ENCODE measurements at places on chromosomes 2 and 18.
A peak's percentile ranks its signal among the peaks of the same experiment; 100 is the strongest.

DNA sequence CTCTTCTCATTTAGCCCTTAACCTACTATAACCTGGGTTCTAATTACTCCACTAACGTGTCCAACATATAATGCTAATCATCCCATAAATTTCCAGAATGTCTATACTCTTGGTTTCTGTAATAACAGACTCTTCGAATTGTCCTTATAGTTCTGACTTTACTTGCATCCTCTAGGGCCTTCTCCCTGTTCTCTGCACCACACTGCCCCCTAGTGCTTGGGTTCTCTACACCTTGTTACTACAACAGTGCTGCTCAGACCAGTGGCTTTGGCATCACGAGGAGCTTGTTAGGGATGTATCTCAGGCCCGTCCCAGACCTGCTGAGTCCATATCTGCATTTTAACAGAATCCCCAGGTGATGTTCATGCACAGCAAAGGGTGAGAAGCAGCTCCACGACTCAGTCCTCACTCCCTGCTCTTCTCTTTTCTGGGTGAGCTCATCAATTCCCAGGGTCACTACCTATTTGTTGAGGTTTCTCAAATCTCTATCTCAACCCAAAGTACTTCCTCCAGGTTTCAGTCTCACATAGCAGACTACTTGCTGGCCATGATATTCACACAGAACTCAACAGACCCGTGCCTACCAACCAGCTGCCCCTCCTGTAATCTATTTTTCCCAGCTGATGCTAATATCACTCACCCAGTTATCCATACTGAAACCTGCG, 14.5 kb upstream of the DDX1 start:
- peak; percentile 90 for DNase-seq

GRCh38 chr18:51235009-51235789, 37.7 kb upstream of the MEX3C start:
- DNase-seq, result peak; percentile 7

DNA sequence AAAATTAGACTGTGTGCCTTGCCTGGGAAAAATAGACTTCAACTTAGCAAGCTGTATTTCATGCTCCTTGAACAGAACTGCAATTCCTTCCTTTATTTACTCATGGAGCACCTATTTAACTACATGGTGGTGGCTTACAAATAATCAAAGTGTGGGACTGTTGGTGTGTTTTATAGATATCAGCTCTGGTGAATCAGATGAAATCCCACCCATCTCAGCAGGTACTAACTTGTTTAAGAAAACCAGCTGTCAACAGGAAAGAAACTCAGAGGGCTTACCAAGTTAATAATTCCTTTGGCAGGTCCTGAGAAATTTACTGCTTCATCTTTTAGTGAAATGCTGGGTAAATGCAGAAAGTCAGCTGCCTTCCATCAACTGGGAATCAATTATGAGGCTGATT, 830.6 kb downstream of the SLC4A3 start:
- DNase-seq, result no peak

GRCh38 chr2:151691631-151692030, 42.6 kb downstream of the NEB start:
- no peak for DNase-seq

DNA sequence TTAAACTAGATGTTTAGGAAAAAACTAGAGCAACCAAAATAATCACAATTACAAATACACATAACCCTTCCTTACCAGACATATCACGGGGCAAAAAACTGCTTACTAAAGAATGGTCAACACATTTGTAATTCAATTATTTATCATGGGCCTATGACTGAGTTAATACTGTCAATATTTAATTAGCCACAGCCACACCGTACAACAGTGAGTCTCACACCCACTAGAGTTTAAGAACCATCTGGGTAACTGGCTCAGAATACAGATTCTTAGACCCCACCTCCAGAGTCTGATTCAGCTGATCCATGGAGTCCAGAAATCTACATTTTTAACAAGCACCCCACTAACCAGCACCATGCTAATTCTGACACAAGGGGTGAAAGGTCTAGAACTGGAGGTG, 14.8 kb downstream of the ATL2 start:
- no peak for DNase-seq

DNA sequence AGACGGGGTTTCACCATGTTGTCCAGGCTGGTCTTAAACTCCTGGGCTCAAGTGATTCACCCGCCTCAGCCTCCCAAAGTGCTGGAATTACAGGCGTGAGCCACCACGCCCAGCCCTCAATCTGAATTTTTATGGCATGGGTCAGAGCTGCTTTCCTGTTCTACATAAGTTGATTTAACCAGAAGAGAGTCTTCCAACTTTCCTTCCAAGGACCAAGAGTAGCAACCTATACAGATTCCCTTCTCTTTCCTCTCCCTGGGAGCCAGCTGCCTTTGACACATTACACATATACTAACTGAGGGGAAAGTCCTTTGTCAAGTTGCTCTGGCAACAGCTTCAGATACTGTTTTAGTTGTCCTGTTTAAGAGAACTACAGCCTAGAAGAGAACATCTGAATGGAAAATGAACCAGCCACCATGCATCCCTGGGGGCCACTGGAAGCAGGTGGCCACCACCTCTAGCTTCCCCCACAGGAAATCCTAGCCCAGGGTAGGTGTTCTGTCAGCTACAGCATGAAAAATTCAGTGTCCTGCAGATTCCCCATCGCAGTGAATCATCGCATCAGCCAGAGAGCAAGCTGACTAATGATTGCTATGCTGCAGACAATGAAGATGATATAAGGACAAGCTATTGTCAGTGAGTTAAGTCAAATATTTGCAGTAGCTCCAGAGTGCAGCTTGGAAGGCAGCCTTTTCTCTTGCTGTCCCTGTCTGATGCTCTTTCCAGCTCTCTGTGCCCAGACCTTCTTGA, 62.9 kb downstream of the POMC start:
- DNase-seq, result no peak

DNA sequence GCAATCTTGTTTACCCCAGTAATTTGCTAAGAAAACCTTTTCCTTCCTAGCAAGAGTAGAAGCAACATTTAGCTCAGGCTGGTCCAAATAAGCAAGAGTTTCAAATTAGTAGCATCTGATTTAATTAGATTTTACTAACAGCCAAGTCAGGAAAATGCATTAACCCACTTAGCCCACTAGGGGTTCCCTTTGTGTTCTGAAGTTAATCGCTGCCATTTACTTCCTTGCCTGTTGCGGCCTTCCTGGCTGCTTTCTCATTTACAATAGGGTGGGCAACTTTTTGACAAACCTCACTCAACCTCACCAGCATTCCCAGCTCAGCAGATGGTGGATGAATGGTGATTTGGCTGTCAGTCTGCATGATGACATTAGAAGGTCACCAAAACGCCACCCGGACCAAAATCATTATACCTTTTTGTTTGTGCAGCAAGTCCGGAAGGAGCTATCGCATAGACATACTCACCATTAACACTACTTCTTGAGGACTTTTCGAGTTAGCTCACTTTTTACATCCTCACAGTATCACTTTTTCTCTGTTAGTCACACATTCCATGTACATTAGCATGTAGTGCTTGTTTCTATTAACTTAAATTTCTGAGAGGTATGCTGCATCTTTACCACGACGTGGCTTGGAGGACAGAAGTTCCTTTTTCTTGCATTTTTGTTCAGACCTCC, 101.5 kb upstream of the SETBP1 start:
- DNase-seq, result no peak

DNA sequence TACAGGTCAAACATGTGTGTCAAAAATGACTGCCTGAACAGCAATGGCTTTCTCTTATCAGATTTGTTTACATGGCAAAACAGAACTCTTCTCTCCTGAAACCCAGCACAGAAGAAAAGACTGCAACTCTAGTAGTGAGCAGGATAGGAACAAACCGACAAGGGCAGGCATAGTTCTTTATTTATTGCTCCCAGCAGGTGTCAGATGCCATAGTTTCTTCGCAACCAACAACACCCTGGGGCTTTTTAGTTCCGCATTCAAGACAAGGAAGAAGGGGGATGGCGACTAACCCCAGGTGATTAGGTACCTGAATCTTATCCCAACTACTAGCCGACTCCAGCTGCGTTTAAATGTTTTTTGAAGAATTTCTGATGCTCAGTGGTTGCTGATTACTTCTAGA, 367.5 kb upstream of the FIGN start:
- DNase-seq, result no peak

- no peak for DNase-seq
Measured at GRCh38 chr2:169877398-169877797, 50.1 kb downstream of the UBR3 start.

GRCh38 chr18:12657684-12658425, at the start of gene SPIRE1:
Gene SPIRE1 (minus strand): TSS chr18:12658107. CDS start chr18:12657866, 241 bp downstream.
- no peak for DNase-seq
